ENCODE measurements at places on chromosomes 13 and 19.

DNA sequence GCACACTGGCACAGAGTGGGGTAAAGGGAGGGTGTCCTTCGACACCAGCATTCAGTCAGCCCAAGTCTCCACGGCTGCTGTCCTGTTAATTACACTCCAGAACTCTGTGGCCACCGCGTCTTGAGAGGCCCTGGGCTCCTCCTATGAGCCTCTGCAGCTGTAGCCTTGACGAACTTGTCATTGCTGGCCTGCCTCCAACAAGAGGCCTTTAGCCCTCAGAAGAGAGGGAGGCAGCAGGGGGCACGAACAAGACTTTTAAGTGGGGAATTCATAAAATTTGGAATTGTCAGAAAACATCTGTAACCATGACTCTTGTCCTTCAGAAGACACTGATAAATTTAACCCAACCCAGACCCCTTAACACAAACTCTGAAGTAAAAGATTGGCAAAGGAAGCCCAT lies 241.9 kb downstream of the UQCRFS1 start:
- DNase-seq = peak; percentile 74

- no peak for DNase-seq
Measured at GRCh38 chr19:52963247-52963618, 552 bp upstream of the ZNF816 start.

DNA sequence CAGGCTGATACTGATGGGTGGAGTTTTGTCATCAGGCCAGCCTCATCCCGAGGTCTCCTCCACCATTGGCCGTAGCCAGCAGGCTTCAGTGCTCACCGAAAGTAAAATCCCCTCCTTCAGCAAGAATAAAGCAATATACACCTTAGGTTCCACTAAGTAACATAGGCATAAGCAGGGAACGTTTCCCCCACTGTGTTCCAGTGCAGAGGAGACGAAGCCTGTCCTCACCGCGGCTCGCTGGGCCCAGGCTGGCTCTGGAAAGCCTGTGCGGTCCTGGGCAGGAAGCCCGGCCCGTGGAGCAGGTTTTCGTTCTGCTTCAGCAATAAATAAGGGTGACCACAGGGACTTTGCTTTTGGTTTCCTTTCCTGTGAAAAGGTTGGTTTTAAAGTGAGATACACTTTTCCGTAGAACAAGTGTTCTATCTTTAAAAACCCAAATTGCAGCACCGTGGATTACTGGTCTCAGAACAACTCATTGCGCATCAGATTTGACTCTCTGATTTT lies 16.3 kb upstream of the TEX29 start:
- no peak for DNase-seq

DNA sequence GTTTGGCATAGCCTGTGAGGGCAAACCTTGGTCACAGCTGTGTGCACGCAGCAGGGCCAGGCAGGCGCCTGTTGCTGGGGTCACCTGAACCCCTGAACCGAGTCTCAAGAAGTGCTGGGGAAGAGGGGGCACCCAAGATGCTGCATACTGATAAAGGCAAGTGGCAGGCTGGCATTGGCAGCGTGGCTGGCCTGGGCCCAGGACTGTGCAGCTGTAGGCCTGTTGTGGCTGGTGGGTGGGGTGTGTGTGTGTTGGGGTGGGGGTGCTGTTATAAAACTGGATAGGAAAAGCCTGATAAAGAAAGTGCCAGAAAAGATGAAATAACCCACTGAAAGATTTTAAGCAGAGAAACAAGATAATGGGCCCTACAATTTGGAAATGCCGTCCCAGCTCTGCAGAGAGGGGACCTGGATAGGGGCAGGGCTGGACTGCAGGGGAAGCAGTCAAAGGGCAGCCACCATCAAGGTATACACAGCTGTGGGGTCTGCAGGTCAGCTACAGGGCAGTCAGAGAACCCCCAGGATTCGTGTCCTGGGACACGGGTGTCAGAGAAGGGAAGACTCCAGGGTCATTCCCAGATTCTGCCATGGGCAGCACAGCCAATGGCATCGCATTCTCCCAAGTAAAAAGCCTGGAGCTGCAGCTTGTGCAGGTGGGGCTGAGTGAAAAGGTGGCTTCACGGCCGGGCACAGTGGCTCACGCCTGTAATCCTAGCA lies 33.2 kb downstream of the CILP2 start:
- DNase-seq = no peak

DNA sequence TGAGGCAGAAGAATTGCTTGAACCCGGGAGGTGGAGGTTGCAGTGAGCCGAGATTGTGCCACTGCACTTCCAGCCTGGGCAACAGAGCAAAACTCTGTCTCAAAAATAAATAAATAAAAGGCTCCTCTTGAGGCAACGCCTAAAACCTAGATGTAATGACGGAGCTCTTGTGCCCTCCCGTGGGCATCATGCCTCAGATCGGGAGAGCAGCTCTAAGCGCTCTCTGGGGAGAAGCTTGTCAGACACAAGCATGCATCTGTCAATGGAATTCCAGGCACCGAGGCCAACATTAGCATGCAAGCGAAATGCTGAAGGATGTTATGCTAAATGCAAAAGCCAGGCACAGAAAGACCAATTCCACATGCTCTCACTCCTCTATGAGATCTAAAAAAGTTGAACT lies 45.6 kb upstream of the MRI1 start:
- no peak for DNase-seq

DNA sequence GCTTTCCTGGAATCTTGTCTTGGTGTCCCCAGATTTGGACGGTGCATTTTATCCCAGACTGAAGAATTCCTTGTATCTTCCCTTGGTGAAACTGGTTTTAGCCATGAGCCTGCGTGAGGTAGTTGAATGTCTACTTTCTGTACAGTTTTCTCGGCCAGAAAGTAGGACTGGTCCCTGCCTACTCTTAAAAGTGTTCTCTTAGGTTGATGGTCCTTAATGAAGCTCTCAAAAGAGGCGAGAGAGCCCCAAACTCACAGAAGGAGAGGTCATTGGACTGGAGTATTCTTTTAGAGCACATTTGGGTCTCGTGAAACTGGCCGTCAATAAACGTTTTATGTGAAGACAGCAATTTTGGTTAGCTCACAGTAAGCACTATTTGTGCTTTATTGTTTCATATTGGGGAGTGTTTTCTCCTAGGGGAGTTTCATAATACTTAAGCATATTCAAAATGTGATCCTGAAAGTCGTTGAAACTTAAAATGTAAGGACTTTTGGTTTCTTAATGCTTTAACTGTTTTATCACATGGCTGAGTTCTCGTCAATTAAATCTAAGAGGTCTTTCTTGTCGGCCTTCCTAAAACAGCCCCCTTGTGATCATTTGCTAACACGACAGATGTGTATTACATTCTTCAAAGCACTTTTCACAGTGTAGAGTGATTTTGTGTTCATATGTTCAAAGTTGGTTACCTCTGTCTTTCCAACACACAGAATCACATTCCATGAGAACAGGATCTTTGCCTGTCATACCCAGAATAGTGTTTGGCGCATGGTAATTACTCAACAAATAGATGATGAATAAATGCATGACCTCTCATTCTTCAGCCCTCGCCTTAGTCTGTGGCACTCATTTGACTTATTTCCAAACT lies 889 bp downstream of the GTF2F2 start:
- DNase-seq = no peak

GRCh38 chr19:11238781-11239376 lies 540 bp upstream of the ANGPTL8 start:
- no peak for DNase-seq

- no peak for DNase-seq
Measured at GRCh38 chr13:101010100-101010499, 335.5 kb upstream of the TMTC4 start.

- peak; percentile 59 for DNase-seq
Measured at GRCh38 chr13:22925881-22926747, 254.7 kb upstream of the SGCG start.

DNA sequence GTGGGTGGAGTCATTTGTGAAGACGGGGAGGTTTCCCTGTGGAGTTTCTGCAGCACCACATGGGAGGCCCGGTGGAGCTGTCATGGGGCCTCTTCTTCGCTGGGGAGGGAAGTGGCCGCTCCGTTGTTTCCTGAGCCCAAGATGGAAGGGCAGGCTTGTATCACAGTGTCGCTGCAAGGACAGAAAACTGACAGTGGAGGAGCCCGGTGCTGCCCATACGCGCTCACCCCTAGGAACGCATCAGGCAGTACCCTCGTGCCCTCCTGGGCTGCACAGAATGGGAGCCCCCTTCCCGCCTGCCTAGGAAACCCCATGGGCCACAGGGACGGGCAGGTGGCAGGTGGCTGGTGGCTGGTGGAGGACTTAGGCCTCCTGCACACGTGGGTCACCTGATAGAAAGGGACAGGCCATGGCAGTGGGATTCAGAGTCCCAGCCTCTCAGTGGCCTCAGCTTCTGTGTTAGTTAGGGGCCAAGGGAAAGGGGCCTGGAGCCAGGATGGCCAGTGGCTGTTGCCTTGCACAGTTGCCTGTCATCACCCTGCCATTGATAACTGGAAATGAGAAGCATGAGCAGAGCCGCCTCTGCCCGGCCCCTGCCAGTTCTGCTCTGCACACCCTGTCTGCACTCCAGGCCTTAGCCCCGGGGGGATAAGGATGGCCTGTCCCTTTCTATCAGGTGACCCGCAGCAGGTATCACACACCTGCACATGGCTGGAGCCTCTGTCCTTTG lies 7.6 kb downstream of the COL4A2 start:
- no peak for DNase-seq

DNA sequence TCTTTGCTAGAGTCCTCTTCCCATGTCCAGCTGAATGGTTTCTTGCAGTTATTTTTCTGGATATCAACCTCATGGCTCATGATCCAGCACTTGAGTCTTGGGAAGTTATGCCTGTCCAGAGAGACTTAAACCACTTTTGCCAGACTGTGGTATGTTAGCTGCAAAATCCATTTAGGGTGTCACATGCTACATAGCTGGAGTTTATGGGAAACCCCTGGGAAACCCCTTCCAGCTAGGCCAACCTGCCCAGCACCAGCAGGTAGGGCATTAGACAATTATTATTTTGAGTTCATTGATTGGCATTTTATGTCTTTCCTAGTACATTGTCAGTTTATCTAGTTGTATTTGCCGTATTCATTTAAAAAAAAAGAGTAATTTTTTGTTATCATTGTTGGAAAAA lies 797.8 kb downstream of the EFNB2 start:
- no peak for DNase-seq

GRCh38 chr13:98606296-98606695 lies 29.4 kb upstream of the STK24 start:
- no peak for DNase-seq

- DNase-seq = no peak
Measured at GRCh38 chr13:112241288-112241687, 134.9 kb upstream of the SPACA7 start.

GRCh38 chr19:8641908-8642547 lies 11.6 kb downstream of the NFILZ start:
- DNase-seq = peak; percentile 21

GRCh38 chr13:111337741-111338140 lies 17.3 kb downstream of the TEX29 start:
- DNase-seq = no peak

DNA sequence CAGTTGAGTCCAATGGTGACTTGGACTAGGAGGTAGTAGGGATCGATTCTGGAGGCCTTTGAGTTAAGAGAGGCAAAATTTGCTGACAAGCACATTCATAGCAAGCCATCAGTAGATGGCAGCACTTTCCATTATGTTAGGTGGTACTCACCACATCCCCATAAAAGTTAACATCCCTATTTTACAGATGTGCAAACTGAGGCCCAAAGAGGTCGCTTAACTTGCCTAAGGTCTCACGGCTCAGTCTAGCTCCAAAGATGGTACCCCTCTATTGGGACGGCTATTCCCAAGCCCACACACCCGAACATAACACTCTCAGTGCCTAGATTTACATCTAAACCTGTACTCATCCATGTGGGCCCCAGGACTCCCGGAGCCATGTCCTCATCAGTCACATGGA lies 21.5 kb upstream of the FOSB start:
- DNase-seq = no peak

GRCh38 chr13:110949628-110950027 lies 34.8 kb upstream of the ANKRD10 start:
- DNase-seq = no peak

- no peak for DNase-seq
Measured at GRCh38 chr13:34352958-34353357, 535.0 kb downstream of the RFC3 start.

- DNase-seq = no peak
Measured at GRCh38 chr13:33764716-33765115, 53.2 kb upstream of the RFC3 start.

DNA sequence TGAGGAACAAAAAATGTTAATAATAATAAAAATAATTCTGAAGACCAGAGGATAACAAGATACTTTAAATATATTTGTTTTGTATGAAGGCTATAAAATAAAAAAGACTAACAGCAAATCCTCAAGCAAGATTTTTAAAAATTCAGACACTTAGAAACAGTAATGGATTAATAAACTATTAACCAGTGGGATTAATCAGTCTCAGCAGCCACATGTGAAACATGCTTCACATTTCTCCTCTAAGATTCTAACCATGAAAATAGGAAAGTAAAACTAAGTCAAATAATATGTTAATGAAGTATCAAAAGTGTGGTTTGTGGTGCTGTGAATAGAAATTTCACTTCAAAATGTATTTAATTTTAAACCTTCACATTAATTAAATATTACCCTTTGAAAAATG lies 57.4 kb downstream of the KCNRG start:
- DNase-seq = no peak

- no peak for DNase-seq
Measured at GRCh38 chr19:16069813-16070365, 6.4 kb upstream of the TPM4 start.

- no peak for DNase-seq
Measured at GRCh38 chr13:36629057-36629385, 44.8 kb upstream of the SERTM1 start.

DNA sequence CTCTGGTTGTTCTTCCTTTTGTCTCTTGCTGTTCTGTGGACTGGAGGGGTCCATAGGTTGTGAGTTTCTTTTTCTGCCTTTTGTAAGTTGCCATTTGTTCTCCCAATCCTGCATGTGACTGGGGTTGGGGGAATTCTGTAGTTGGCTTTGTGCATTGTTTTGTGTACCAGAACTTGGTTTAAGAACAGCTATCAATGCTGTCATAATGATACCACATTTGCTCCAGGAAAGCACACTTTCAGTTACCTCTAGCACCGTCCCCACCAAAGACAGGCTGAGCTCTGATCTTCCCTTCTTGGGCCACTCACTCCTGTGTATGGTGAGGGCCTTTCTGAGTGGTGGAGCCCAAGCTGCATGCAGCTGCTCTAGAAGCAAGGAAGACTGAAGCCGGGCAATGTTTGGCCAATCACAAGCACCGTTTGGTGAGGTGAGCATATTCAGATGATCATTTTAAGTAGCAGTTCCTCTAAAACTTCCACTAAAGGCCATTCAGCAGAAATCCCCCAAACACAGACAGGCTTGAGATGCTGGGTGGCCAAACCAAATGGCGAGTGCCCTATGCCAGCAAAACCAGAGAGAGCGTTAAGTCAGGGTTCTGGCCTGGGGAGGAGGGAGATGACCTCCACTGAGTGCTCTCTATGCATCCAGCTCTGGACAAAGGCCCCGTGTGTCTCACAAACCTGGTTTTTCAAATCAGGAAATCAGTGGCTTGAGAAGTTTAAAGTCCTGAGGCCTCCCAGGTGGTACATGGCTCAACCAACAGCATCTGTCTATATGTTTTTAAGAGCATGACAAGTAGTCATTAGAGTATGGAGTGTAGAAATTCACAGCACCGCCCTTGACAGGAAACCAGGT lies 120.7 kb upstream of the SPATA13 start:
- no peak for DNase-seq
